ENCODE measurements at places on chromosomes 7 and 10. TPM values are rescaled to one million over a fixed set of nuclear protein-coding genes. Genes with fewer than 3 reads are reported as not detected.

DNA sequence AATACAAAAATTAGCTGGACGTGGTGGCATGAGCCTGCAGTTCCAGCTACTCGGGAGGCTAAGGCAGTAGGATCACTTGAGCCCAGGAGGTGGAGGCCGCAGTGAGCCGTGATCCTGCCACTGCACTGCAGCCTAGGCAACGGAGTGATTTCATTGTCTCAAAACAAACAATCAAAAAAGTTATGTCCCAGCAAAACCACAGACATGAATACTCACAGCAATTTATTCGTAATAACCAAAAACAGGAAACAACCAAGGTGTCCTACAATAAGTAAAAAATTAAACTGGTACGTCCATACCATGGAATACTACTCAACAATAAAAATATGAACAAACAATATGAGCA, 11.6 kb upstream of the CYTH3 start:
- H3K27ac ChIP-seq, result no peak overlapping the region
- H3K27me3 ChIP-seq, result no peaks in the 10 kb centered on the region
- no peaks in the 10 kb centered on the region for H3K36me3 ChIP-seq
- DNase-seq, result no peak
- no peak overlapping the region for H3K4me3 ChIP-seq
- H3K4me1 ChIP-seq, result peaks cover 4% of the 10 kb centered on the region

- H3K4me3 ChIP-seq, result no peak overlapping the region
- no peaks in the 10 kb centered on the region for H3K4me1 ChIP-seq
- no peaks in the 10 kb centered on the region for H3K27me3 ChIP-seq
- no peak overlapping the region for H3K27ac ChIP-seq
- no peaks in the 10 kb centered on the region for H3K36me3 ChIP-seq
- no peak for DNase-seq
Observed at GRCh38 chr10:26650406-26650805, 47.1 kb upstream of the PDSS1 start.

GRCh38 chr7:25947669-25948516, 204.1 kb upstream of the NFE2L3 start:
- no peak for DNase-seq
- no peaks in the 10 kb centered on the region for H3K36me3 ChIP-seq
- H3K4me3 ChIP-seq, result no peak overlapping the region
- no peaks in the 10 kb centered on the region for H3K27me3 ChIP-seq
- H3K27ac ChIP-seq, result no peak overlapping the region

GRCh38 chr10:94315975-94316464, 46.7 kb downstream of the NOC3L start:
- no peaks in the 10 kb centered on the region for H3K27me3 ChIP-seq
- no peaks in the 10 kb centered on the region for H3K36me3 ChIP-seq
- no peaks in the 10 kb centered on the region for H3K4me1 ChIP-seq
- H3K4me3 ChIP-seq, result no peak overlapping the region

- H3K4me1 ChIP-seq, result peaks cover 16% of the 10 kb centered on the region
- no peak overlapping the region for H3K27ac ChIP-seq
- H3K36me3 ChIP-seq, result no peaks in the 10 kb centered on the region
- H3K27me3 ChIP-seq, result no peaks in the 10 kb centered on the region
Observed at GRCh38 chr7:70700941-70701425, 431.0 kb upstream of the GALNT17 start.

- no peaks in the 10 kb centered on the region for H3K4me1 ChIP-seq
- H3K27me3 ChIP-seq, result no peaks in the 10 kb centered on the region
- no peak overlapping the region for H3K27ac ChIP-seq
Observed at GRCh38 chr7:45897042-45897690, 8.9 kb downstream of the IGFBP1 start.

Gene STAG3
- polyA plus RNA-seq, result 3.7 TPM

- no peak for DNase-seq
- no peaks in the 10 kb centered on the region for H3K4me1 ChIP-seq
- H3K36me3 ChIP-seq, result peaks cover 37% of the 10 kb centered on the region
- H3K27ac ChIP-seq, result no peak overlapping the region
- H3K4me3 ChIP-seq, result no peak overlapping the region
Observed at GRCh38 chr10:101987136-101987535, 68.8 kb downstream of the ARMH3 start.

Data from CD4-positive, alpha-beta memory T cell (primary cell).